ENCODE measurements at places on chromosomes 6 and 20.

GRCh38 chr6:154039231-154039842, at the start of gene OPRM1:
Gene OPRM1, plus strand, starts transcription at chr6:154039240. Its CDS starts 305 bp downstream, at chr6:154039545.
- peak; percentile 3 for DNase-seq

GRCh38 chr6:99121748-99122147, 174.0 kb upstream of the FBXL4 start:
- DNase-seq, result no peak

DNA sequence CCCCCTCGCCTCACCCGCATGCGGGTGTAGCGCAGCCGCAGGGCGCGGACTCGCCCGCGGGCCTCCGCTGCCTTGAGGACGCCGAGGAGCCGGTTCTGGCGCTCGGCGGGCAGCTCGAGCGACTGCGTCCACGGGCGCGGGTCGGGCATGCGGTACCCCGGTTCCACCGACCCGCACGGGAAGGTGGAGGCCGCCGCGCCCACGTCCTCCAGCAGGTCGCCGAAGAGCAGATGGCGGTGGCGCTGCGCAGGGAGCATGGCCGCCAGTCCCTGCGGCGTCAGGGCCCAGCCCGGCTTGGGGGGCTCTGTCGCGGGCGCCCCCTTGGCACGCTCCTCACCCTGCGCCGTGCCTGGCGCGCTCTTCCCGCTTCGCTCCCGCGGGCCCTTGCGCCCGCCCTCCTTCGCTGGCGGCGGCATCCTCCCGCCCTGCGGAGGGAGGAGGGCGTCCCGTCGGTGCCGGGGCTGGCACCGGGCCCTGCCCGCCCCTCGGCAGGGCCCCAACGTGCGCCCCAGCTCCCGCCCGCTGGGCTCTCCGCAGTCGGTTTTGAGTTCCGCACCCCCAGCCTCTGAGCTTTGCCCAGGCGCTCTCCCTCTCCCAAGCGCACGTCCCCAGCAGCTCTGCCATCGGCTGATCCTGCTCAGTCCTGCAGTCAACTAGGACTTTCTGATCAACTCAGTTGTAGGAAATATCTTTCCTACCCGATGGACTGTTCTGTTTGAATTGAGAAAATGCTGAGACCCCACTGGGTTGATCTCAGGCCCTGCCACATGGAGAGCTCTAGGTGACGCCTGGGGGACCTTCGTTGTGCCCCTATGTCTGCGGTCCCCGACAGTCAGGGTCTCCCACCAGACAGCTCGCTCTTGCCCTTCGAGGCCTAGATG, at the start of gene LKAAEAR1:
LKAAEAR1 (minus strand) TSS at position 595 of the 881 bp plus-strand sequence; CDS start at position 416, 179 bp downstream.
- DNase-seq, result no peak

GRCh38 chr6:116737004-116737403, 28.5 kb downstream of the FAM162B start:
- no peak for DNase-seq

DNA sequence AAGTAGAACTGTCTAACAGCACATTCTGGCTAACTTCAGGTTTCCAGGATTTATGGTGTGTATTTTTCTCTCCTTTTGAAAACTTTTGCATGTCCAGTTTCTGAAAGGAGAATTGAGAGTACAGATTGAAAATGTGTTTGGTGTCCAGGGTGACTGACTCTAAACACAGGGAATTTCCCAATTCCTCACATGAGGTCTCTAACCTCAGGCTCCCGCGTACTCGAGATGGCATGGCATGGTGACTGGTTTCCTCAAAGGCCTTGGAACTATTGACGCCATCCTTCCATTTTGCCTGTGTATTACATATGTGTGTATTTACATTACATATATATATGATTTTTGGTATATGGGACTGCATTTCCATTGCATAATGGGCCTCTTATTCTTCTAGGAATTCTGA, 52.5 kb downstream of the PRND start:
- no peak for DNase-seq

- no peak for DNase-seq
Measured at GRCh38 chr20:54681869-54682268, 206.5 kb downstream of the DOK5 start.

DNA sequence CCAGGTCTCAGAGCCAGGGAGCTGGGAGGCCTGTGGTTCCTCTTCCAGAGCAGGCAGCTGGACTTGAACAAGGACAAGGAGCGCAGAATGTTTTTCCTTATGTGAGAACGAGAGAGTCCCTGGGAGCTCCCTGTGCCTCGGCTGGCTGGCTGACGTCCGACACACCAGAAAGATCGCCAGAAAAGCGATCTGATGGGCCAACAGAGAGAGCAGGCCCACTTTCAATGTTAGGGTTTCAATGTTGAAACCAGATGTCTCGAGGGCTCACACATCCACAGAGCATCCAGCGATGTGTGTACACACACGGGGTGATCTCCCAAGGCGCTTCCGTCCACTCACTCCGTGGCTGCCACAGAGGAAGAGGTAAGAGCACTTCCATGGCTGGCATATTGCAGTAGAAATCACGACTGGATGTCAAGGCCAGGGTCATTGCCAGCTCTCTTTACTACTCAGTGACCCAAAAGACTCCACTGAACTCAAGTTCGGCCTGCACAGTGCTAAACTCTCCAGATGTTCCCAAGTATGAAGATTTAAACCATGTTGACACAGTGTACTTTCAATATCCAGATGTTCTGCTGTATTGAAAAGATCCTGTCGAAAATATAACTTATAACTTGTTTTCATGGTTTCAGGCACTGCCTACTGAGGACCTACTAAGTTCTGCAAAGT, 70.8 kb upstream of the FOXC1 start:
- DNase-seq, result no peak

GRCh38 chr6:157717340-157717748, 105.7 kb upstream of the SNX9 start:
- DNase-seq, result no peak

DNA sequence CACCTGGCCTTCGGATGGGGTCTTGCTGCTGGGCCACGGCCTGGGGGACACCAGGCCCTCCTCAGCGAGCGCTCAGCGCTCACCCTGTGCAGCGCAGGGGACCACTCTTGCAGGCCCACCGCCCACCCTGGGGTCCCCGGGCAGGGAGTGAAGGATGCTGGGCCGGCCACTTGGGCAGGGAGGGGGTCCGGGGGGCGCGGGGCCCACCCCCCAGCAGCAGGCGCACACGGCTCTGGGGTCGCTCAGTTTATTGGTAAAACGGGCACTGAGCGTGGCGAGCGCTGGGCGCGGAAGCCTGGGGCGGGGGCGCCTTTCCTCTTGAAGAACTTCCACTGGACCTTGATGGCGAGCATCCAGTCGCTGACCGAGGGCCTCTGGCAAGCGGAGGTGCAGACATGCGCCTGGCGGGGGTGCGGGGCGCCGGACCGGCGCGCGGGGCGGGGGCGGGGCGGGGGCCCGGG, 11.1 kb downstream of the EEF1A2 start:
- DNase-seq, result no peak

DNA sequence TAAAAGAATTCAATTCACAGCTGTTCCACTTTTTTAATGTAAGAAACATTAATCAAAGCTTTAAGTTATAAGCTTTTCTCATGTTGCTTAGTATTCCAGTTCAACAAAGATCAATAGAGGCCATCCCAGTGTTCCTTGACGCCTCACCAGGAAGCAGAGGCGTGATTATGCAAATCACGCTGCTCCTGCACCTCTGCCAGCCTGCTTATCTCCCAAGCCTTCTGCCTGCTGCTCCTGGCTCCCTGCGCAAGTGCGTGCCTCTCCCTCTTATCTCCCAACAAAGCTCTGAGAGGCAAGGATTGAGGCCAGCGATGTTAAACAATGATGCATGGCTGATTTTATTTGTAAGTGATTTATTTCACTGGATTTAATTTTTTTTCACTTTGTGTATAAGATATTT, 42.8 kb downstream of the INSM1 start:
- no peak for DNase-seq

- no peak for DNase-seq
Measured at GRCh38 chr6:64263778-64264177, 628.2 kb downstream of the PHF3 start.
